ENCODE measurements at places on chromosomes 5 and 9.
A peak's percentile ranks its signal among the peaks of the same experiment; 100 is the strongest.

DNA sequence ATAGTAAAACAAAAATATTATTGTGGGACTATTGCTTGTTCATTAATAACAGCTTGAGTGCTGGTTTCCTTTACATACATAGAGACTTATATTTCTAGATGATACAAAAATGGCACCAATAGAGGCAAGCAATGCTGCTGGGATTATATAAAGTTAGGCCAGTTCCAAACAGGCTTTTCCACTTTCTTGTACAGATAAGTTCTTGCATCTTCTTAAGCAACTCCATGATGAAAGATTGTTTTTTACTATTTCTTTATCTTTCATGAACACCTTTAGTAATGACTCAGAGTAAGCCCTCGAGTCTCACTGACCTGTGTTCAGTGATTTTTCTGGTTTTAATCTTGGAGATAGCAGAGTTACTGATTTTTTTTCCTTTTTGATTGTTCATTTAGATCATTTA lies 324.4 kb downstream of the PRR16 start:
- DNase-seq = no peak

DNA sequence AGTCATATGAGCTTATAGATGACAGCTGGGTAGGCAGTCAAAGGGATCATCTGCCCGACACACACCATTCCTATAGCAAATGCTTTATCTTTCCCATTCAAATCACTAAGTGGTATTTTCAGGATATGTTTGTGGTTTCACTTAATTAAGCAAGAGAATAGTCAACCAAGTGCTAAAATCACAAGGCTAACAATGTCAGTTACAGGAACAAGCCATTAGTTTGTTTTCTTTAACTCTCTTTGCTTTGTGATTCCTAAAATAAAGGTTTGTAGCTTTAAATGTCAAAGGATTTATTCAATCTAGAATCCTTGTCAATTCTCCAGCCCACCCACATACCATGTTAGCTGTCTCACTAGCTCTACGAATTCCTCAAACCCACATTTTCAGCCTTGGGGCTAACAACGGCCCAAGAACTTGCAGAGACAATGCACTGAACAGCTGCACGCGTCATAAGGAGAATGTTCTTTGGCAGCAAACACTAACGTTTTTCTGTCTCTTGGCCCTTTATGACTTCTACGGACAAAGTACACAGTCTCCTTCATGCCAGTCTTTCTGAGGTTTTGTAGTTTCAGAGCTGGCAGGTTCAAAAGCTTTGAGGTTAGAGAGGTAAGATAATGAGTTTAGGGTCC lies 56.6 kb downstream of the ELAVL2 start:
- no peak for DNase-seq

DNA sequence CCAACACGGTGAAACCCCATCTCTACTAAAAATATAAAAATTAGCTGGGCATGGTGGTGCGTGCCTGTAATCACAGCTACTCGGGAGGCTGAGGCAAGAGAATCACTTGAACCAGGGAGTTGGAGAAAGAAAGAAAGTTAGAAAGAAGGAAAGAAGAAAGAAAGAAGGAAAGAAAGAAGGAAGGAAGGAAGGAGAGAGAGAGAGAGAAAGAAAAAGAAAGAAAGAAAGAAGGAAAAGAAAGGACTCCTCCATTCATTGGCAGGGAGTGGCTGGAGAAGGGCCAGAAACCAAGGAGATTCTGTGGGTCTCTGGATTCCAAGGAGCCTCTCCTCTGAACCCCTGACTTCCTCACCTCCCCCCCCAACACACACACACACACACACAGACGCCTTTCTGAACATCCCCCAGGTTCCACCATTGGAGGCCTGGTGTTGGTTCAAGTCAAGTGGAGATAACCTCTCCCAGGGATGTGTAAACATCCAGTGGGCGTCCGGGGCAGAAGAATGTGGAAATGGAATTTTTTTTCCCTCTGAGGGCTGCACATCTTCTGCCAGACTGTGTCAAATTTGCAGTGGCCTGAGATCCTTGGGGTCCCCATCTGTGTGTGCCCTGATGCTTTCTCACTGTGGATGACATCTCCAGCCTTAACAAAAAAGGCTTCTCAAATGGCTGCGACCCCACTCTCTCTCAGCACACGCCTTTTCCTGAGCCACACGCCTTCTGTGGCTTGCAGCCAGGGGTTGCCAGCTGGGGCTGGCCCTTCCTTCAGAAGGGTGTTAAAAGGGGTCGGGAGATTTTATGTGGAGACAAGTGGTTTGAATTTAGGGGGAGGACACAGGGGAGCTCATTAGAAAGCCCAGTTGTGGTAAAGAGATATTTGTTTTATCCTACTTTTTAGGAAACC lies 109.3 kb upstream of the HAND1 start:
- DNase-seq = no peak

DNA sequence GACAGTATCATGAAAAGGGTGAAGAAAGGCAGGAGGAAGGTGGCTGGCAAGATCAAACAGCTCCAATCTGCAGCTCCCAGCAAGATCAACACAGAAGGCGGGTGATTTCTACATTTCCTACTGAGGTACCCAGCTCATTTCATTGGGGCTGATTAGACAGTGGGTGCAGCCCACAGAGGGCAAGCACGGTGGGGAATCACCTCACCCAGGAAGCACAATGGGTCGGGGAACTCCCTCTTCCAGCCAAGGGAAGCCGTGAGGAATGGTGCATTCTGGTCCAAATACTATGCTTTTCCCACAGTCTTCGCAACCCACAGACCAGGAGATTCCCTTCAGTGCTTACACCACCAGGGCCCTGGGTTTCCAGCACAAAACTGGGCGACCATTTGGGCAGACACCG lies 66.8 kb downstream of the CAMSAP1 start:
- DNase-seq = no peak

GRCh38 chr5:1468629-1469527 lies 23.6 kb upstream of the SLC6A3 start:
- no peak for DNase-seq

DNA sequence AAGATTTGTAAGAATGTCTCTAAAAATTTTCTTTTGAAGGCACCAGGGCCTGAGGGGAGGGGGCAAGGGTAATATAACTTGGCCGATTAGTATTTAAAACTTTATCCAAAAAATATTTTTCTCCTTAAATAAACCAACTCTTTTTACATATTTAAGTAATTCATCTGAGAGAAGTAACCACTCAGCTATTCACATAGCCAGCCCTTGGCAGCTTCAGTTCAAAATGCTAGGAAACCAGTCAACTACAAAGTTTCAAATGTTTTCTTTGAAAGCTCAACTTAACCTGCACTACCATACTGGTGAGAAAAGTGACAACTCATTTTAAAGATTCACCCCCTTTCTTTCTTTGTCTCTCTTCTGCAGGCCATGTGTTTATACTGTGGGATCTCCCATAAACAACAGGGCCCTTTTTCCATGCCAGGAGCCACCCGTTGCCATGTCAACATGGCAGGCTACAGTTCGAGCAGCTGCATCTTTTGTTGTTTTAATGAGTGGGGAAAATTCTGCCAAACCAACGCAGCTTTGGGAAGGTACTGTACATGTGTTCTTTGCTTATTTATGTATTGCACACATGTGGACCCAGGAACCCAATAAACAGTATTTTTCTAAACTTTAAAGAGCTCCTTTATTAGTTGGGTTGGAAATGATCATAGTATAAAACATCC lies 46.3 kb downstream of the AOPEP start:
- peak; percentile 96 for DNase-seq

DNA sequence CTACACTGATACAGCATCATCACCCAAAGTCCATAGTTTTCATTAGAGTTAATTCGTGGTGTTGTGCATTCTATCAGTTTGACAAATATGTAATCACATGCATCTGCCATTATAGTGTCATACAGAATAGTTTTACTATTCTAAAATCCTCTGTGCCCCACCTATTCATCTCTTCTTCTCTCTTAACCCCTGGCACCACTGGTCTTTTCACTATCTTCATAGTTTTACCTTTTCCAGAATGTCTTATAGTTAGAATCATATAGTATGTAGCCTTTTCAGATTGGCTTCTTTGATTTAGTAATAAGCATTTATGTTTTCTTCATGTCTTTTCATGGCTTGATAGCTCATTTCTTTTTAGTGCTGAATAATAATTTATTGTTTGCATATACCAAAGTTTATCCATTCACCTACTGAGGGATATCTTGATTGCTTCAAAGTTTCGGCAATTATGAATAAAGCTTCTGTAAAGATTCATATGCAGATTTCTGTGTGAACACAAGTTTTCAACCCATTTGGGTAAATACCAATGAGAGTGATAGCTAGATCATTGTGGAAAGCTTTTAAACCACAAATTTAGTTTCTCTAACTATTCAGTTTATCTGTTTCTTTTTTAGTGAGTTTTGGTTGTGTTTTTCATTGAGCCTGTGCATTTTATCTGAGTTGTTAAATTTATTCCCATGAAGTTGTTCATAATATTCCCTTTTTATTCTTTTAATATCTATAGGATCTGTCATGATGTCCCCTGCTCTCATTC lies 84.9 kb downstream of the RALGPS1 start:
- DNase-seq = no peak

All from NCI-H2081 treated with DMSO at 0.1 percent for 48 hours (cell line).